ENCODE measurements at places on chromosomes 2 and 18. TPM values are rescaled to one million over a fixed set of nuclear protein-coding genes. Genes with fewer than 3 reads are reported as not detected.

CKAP2L gene
- 46.7 TPM for total RNA-seq

UGT1A10 gene
- not detected for total RNA-seq

COL5A2 gene
- 0.32 TPM for total RNA-seq

NBAS gene
- 44.3 TPM for total RNA-seq

CFC1 gene
- total RNA-seq, result not detected

OTOF gene
- 2.3 TPM for total RNA-seq

ARL5A gene
- 60.8 TPM for total RNA-seq

DNA sequence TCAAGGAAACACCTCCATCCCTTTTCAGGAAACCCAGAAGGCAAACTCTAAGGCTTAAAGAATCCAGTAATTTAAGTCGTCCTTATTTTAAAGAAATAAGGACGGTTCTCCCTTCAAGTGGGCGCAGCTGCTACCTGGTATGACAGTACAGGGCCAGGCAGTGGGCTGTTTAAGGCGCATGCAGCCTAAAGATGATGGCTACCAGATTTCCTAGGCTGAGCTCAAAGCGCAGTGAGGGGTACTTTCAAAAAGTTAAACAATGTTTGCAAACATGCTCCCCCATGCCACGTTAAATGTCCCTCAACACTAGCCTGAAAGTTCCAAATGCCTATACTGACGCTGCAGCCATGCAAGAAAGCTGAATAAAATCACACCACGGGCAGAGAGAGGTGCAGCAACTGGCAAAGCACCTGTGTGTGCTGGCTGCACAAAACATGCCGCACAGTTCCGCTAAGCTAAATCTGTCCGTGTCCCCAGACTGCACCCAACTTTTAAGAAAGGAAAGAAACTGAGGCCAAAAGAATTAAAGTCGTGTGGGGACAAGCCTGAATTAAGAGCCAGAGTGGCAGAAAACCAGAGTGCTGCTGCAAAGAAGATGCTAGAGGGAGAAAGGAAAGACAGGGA is 583 bp downstream of the HIBCH start:
- DNase-seq, result peak; percentile 34

DNA sequence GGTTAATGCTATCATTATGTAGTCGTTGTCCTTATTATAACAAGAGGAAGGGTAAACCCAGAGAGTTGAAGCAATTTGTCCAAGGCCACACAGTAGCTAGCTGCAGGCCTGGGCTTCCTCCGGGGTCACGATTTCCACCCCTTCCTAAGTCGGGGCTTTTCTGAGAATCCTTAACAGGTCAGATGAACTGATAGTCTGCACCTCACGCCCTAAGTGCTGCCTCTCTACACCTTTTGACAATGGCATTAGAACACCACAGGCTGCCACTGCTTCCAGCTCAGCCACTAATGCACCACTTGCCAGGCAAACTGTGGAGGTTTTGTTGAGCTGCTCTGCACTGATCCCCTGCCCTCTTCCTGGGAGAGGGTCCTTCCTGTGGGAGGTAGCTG is 37.7 kb downstream of the FOSL2 start:
- DNase-seq, result no peak

DNA sequence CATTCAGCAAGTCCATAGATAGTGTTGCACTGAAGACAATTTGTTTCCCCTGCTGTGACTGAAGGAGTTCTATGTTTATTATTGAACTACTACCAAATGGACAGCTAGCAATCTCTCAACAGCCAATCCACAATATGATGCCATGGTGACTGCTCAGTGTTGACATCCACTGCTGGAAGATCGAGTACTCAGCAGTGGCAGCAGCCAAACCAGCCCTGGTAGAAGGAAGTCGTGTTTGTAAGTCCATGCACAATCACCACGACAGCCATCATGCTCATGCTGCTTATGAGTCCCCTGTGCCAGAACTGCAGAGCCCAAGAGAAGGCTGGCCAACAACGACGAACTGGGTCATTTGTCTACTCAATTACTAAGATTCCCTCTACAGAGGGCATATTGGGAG is 66.4 kb downstream of the OSR1 start:
- DNase-seq, result no peak

DNA sequence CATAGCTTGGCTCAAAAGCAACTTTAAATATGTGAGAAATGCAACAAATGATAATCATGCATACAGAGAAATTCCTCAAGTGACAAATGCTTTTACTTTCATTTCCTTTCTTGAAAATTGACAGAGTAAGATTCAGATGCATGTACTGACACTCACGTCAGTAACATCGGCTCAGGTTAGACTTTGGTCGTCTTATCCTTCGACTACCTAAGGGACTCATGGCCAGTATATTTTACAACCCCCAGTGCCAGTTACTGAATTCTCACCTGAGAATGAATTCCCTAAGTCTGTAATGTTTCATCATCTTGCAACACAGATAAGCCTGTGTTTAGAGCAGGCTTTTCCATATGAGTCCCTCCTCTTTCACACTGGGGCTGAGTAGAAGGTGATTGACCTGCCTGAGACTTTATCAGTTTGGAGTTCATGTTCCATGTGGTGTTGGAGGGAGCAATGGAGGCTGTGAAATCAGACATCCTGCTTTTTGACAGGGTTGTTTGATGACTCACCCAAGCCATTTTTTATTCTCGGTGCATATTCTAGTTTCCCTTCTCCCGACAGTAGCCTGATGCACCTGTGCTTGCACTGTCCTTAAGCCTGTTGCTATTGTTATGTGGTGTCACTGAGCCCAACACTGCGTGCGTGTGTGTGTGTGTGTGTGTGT is 30.5 kb upstream of the ATP8B1 start:
- DNase-seq, result peak; percentile 56

DNA sequence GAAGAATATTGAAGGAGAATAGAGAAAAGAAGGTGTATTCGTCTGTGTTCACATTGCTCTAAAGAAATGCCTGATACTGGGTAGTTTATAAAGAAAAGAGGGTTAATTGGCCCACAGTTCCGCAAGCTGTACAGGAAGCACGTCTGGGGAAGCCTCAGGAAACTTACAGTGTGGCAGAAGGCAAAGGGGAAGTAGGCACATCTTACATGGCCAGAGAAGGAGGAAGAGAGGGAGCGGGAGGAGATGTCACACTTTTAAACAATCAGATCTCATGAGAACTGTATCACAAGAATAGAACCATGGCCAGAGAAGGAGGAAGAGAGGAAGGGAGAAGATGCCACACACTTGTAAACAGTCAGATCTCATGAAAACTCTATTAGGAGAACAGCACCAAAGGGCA is 159.6 kb upstream of the TPO start:
- no peak for DNase-seq

DNA sequence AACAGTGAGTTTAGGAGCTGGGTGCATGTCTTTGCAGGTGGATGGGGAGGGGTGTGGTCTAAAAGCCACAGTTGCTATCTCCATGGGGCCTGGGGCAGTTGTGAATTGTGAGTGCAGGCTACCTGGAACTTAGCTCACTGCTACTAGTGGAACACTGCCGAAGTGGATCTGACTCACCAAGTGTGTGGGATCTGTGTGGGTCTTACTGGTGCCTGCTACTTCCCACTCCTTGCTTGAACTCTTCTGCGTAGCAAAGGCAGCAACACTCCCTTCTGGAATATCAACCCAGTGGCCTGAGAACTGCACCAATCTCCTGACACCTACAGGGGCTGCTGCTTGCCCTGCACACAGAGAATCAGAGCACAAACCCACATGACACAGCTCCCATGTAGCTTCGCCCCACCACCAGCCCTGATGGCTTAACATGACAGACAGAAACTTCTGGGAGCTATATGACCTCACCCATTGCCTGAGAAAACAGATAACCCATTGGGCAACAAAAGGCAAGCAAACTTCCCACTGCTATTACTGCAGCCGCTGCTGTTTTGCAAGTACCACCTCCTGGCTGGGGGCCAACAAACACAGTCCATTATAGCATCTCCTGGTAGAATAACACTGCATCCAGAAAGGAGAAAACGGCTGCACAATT is 455.1 kb upstream of the DDX18 start:
- DNase-seq, result no peak

GRCh38 chr2:110854355-110855081 is 122.1 kb downstream of the ACOXL start:
- DNase-seq, result peak; percentile 31

- peak; percentile 83 for DNase-seq
Measured at GRCh38 chr2:28406276-28407096, 13.8 kb downstream of the FOSL2 start.

- DNase-seq, result no peak
Measured at GRCh38 chr2:240503375-240503774, 54.4 kb downstream of the ANKMY1 start.

GRCh38 chr18:66994790-66995189 is 390.9 kb upstream of the CDH19 start:
- DNase-seq, result no peak

GRCh38 chr2:23441414-23441813 is 56.4 kb downstream of the KLHL29 start:
- DNase-seq, result no peak

- DNase-seq, result no peak
Measured at GRCh38 chr2:231928481-231928880, 2.3 kb upstream of the NPPC start.

DNA sequence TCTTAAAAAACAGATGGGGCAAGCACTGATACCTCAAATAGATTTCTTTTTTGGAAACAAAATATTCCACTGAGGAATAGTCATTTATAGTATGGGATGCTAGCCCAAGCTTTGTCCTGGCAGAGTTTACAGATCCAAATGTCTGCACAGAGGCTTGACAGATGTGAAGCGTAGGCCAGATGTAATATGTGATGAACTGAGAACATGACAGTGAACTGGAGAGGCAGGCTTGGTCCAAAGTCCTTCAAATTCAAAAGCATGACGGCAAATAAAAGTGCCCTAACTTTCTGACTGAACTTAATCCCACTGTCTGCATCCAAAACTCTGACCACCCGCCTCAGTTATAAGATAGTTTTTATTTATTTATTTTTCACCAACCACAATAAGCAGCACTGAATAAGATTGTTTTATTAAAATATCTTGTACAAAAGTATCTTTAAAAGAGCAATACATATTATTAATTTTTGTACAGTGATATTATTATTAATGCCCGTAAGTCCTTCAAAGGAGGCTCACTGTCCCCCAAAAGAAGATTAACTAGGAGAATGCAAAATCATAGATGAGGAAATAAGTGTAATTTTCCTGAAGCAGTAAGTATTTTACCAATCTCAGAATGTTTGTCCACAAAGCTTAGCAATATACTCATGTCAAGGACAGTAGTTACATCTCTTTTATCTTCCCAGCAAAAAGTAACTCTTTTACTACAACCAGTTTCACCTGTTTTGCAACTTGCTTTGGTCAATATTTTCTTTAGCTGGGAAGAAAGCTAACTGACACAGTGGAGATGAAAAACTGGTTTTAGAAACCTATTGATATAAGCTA is 10.7 kb upstream of the SPOPL start:
- no peak for DNase-seq

GRCh38 chr2:46394649-46395510 is 84.5 kb upstream of the TMEM247 start:
- peak; percentile 43 for DNase-seq

- no peak for DNase-seq
Measured at GRCh38 chr2:579961-580360, 97.2 kb downstream of the TMEM18 start.

DNA sequence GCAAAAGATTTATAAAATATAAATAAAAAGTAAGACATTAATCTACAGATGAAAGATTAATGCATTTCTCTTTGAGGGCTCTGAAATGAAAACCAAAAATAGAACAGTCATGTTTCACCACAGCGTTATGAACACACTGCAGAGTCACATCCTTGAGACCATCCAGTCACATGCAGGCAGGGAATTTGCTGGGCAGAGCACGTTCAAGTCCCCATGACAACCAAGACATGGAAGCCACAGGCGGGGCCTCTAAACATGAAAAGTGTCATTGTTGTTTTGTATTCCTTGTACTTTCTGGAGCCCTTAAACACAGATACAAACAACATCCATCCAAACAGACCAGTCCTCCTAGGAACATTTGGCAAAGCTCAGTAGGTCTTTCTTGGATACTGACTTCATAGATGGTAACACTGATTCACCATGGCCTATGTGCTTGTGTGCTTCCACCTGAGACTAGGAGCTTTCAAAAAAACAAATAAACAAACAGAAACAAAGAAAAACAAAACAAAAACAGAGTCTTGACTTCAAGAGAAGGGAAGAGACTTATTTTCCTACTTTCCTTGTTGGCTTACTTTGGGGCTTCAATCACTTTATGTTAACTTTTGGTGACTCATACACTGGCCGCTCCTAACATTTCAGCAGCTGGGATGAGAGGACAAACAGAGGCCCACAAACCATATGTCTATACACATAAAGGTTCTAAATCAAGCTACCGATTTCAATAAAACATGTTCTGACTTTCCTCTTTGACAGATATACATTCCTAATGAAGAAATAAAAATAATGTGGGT is 99.5 kb upstream of the CCDC85A start:
- DNase-seq, result no peak

- peak; percentile 24 for DNase-seq
Measured at GRCh38 chr2:131413148-131413747, 49.3 kb upstream of the RAB6D start.
